ENCODE measurements at places on chromosomes 12 and 14.

GRCh38 chr12:126897778-126898177 is 1369.2 kb upstream of the TMEM132C start:
- DNase-seq: no peak

DNA sequence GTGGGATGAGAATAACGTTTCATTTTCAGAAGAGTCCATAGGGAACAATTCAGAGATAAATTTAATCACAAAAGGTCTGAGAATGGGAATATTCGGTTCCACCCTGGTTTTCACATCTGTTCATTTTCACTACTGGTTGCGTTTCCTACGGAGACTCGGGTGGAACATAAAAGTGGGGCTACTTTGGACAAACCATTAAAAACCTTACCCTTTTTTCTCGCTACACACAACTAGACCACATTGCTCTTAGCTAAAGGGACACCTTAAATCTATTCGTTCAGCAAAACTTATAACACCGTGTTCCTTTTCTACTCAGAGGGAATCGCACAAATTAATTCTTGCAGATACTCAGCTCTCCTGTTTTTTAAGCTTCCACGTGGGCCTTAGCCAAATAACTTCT is 1.0 kb upstream of the SUDS3 start:
- no peak for DNase-seq

DNA sequence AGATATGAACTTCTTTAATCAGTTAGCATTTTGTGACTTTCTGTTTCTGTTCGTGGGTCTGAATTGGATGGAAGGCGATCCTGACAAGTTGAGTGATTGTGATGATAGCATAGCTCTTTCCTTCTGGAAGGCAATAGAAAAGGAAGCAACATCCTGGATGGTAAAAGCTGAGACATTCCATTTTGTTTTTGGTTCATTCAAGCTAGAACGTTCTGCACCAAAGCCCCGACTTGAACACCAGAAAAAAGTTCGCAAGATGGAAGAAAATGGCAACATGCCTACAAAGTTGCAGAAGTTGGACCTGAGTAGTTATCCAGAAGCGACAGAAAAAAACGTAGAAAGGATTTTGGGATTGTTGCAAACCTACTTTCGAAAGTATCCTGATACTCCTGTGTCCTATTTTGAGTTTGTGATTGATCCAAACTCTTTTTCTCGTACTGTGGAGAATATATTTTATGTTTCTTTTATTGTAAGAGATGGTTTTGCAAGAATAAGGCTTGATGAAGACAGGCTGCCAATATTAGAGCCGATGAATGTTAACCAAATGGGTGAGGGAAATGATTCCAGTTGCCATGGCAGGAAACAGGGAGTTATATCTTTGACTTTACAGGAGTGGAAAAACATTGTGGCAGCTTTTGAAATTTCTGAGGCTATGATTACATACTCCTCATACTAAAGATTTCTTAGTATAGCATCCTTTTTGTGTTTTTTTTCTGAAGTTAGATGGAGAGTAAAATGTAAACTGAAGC is 896 bp downstream of the EID3 start:
- no peak for DNase-seq

- DNase-seq: no peak
These were observed 18.1 kb downstream of the RAB21 start for GRCh38 chr12:71772735-71773134.

DNA sequence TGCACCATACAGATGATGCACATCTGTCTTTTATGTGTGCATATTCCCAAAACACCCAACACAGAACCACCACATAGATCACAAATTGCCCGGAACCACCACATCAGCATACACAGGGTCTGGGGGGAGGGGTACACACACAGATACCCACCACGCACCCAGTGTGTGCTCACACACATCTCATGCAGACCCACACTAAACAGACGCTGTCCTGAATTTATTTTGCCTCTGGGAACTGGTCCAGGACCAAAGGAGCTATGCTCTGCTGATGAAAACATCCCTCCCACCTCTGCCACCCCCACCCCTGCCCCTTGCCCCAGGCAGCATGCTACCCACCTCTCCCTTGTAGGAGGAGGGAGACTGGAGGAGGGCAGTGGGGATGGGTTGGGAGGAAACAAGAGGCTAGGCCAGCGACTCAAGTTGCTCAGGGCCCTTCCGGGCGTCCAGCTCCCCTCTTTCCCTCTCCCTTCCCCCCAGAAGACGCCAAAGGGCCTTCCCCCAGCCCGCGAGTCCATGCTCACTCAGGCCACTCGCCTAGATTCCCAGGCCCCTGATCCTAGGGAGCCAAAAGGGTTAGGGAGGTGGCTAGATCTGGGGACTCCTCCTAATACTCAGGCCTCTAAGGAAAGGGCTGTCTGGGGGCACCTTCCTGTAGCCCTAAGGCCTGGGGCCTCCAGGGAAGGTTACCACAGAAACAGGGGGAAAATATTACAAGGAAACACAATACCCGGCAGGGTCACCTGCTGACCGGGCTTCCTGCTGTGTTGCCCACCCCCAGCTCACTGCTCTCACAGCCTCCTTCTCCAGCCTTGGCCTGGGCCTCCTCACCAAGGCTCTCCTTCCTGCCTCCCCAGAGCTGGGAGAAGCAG is 3.1 kb downstream of the HDAC7 start:
- DNase-seq: no peak

GRCh38 chr12:17992002-17992656 is 97.9 kb downstream of the RERGL start:
- DNase-seq: no peak
